NCI-H146 (cell line): ENCODE measurements at places on chromosomes 3 and 15.
A peak's percentile ranks its signal among the peaks of the same experiment; 100 is the strongest.

GRCh38 chr15:79990997-79991334 lies 20.0 kb upstream of the BCL2A1 start:
- no peak for DNase-seq

DNA sequence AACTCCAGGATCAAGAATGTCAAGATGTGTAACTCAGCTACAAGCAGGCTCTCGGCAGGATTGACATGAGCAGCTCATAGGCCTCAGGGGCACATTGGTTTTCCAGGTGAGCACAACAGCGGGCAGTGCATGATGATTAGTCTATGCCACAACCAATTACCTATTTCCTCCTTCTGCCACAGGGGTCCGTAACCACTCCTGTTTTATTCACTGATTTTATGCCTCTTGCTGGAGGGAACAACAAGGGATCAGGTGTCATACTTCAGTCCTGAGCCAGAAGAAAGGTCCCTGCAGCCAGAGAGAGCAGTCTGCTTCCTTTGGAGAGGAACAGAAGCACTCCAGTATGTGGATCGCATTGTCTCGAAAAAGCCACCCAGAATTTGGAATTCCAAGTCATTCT lies 35.1 kb upstream of the PTPRG start:
- DNase-seq: peak; percentile 71

DNA sequence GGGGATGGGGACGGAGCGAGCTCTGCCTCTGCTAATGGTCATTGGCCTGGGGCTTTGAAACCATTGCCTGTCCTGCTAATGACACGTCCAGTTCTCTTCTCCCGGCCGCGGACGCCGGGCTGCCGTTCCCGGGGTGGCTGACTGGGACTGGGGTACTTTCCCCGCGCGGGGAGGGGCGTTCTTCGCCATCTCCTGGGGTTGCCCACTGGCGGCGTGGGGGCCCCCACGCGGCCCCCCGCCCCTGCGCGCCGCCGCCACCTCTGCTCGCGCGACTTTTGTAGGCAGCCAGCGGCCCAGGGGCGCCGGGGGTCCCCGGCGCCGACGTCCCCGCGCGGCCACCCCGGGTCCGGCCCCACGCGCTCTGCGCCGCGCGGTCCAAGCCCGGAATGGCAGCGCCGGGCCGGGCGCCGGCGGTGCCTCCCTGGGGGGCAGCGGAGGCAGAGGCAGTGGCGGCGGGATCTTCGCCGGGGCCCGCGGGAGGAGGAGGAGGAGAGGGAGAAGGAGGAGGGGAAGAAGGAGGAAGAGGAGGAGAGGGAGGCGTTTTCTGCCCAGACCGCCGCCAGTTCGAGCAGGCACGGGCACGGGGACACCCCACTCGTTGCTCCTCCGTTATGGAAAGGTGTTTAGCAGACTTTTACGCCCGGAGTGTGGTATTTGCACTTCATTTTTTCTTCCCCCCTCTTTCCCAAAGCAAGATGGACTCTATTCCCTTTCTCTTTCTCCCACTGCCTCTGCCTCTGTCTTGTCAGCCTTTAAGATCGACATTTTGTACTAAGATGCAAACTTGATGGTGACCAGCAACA lies 2.3 kb downstream of the BBX start:
- peak; percentile 79 for DNase-seq

DNA sequence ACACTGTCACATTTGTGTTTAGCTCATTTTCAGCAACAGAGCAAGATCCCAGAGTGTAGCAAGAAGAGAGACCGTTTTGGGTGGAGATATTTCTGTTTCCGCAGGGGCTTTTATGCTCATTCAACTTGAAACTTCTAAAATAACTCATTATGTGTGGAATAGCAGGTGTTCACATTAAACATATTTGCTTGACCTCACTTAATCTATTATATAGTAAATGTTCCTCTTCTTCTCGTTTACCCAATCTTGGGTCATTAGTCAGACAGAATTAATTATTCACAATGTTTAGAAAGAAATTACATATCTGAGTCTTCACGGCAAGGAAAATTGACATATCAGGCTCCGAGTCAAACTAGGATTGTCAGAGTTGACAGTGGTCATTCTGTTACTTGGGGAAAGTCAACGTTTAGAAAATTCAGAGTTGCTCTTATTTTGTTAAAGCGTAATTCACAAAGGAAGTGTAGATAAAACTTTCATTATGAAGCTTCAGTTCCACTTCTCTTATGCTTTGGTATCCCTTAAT lies 222.9 kb downstream of the TPRG1 start:
- peak; percentile 99 for DNase-seq

GRCh38 chr15:83890587-83890986 lies 236.7 kb downstream of the ADAMTSL3 start:
- DNase-seq: no peak

DNA sequence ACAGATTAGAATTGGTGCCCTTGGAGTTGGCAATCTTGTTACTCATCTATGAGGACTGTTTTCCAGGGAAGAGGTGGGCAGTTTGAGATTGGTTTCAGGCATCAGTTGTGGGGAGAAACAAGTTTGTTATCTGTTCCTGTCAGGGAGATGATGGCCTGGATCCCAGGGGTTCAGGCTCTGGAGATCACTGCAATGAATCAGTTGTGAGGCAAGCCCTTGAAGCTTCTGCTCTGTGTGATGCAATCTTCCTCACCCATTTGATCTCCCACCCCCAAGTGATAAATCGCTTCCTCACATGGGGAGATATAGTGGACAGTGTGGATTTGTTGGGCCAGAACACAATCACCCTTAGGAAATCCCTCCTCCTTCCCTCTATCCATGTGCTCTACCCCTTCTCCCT lies 276.6 kb upstream of the LRTM1 start:
- DNase-seq: no peak

GRCh38 chr15:57609805-57610529 lies 18.3 kb downstream of the MYZAP start:
- peak; percentile 54 for DNase-seq

GRCh38 chr3:126314305-126314789 lies 42.9 kb downstream of the KLF15 start:
- no peak for DNase-seq

GRCh38 chr3:48299746-48300712 lies 33.4 kb downstream of the SPINK8 start:
- no peak for DNase-seq

GRCh38 chr3:145639875-145640274 lies 521.1 kb downstream of the PLOD2 start:
- DNase-seq: no peak

GRCh38 chr3:56754741-56755417 lies 46.9 kb downstream of the ARHGEF3 start:
- DNase-seq: no peak

GRCh38 chr15:70503798-70504298 lies 259.5 kb downstream of the UACA start:
- DNase-seq: no peak

- no peak for DNase-seq
Observed at GRCh38 chr15:77059786-77060361, 11.0 kb downstream of the TSPAN3 start.

DNA sequence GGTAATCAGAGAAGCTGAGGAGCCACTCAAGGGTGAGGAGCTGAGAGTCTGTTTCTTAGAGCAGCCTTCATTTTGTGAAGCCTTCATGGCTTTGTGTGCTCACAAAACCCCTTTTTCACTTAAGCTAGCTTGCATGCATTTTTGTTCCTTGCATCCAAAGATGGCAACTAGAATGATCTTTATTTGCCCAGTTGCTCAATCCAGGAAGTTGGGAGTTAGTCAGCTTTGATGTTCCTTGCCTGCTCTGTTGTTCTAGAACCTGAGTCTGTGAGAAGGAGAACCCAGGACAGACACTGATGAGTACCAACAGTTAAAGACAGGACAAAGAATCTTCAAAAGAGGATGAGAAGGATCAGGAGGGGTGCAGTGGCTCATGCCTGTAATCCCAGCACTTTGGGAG lies 81.8 kb downstream of the IL20RB start:
- no peak for DNase-seq

GRCh38 chr15:53808058-53808706 lies 48.7 kb upstream of the WDR72 start:
- DNase-seq: no peak

DNA sequence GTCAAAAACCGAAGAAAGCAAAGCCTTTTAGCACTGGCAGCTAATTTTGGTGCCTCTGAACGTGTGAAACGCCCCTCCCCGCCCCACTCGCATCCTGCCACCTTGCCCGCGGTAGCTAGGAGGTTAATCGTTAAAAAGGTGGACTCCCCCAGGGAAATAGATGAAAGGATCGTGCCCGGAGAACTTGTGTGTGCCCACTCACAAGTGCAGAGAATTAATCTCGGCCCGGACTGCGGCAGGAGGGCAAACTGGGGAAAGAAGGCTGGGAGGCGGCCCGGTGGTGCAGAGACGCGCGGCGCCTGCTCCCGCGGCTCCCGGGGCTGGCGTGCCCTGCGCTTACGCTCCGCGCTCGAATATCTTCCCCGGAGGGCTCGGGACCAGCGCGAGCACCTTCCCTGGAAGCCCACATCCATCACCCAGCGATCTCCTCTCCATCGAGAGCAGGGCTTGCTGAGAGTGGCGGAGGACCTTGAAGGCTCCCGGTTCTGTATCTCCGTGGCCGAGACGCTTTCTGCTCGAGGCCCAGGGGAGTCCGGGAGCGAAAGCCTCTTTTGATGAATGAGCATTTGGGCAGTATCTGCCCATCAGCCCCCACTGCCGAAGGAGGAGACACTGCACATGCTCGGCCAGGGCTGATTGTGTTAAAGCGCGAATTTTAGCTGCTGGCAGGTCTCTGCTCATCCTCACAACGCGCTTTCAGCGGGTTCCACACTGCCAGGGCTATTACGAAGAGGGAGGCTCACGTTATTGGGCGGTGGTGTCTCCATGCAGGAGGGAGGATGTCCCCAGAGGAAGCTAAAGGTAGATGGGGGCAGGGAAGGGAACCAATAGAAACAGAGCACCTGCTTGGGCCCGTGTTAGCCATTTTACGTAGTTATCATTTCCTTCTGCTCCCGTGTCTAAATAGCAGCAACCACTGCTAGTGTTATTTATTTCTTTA lies 1.3 kb upstream of the SPTSSB start:
- DNase-seq: peak; percentile 95

- DNase-seq: no peak
Observed at GRCh38 chr3:32488474-32489008, 14.1 kb downstream of the CMTM6 start.

DNA sequence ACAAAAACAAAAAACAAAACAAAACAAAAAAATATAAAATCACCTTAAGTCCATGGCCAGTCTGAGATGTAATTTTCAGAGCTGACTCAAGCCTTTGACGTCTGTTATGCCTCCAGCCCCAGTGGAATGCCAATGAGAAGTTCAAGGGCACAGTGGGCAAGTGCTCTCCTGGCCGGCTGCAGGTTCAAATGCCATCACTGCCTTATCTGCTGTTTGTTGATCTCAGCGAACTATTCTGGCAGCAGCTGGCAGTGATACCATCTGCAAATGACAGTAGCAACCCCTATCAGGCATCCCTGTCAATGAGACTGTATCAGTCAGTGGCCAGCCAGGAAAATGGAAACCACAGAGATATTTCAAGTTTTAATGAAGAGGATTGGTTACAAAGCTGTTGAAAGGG lies 10.8 kb upstream of the PDE8A start:
- DNase-seq: no peak

- no peak for DNase-seq
Observed at GRCh38 chr3:149330609-149331331, 2.7 kb downstream of the TM4SF18 start.

GRCh38 chr15:43879386-43880355 lies 52.9 kb downstream of the WDR76 start:
- DNase-seq: no peak

DNA sequence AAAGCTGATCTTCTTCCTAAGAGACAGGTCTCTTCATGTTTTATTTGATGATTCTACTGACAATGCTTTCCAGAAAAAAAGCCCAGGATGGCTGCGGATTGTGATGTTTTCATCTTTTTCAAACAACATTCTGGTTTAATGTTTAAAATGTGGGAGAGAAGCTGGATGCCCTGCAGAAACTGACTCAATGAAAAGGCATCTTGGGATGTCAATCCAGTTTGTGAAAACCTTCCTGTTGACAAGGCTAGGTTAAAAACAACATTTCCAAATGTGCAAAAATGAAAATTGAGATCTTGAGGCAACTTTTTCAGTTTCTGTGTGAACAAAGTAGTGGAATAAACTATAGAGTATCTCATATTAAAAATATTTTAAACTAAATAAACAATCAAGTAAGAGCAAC lies 156.0 kb upstream of the MRPL3 start:
- DNase-seq: no peak

DNA sequence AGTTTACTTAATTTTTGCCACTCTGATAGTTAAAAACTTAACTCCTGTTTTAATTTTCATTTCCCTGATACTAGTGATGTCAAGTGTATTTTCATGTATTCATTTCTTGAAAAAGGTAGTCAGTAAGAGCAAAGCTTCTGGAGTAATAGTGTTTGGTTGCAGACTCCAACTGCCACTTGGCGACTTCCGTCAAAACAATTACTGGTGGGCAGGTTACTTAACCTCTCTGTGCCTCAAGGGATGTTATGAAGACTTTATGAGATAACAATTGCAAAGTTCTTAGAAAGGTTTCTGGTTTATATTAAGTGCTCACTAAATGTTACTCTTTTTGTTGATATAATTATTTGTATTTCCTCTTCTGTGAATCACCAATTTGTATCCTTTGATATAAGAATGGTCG lies 129.7 kb downstream of the NFKBIZ start:
- no peak for DNase-seq

DNA sequence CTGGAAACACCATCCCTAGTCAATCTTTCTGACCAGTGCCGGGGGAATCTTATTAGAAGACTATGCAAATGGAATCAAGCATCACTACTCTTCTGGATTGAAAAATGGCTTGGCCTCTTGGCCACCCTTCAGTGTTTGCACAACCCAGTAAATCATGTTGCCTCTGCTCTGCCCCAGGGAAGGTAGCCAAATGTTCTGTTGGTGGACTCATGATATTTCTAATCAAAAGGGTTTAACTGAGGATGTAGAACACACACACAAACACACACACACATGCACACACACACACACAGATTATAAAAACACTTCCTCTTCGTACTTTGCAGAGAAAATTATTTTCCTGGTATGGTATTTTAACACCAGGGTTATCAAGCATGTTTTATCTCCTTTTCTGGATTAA lies 7.9 kb downstream of the RBP2 start:
- DNase-seq: no peak

DNA sequence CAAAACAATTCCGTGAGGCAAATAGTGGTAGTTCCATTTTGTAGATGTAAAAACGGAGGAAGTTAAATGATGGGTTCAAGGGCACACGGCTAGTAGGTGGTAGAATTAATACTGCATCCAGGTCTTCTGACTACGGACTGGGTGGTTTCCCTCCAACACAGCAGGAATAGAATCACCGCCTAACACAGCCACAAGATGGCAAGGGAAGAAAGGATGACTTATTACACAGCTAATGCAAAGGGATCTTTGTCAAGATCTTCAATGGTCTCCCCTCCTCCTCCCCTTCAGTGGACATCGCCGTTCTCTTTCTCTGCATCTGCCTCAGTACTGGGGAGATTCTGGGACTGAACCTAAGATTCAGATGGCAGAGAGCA lies 524 bp upstream of the TOPBP1 start:
- DNase-seq: peak; percentile 78
